ENCODE measurements at places on chromosomes 6 and 20.

DNA sequence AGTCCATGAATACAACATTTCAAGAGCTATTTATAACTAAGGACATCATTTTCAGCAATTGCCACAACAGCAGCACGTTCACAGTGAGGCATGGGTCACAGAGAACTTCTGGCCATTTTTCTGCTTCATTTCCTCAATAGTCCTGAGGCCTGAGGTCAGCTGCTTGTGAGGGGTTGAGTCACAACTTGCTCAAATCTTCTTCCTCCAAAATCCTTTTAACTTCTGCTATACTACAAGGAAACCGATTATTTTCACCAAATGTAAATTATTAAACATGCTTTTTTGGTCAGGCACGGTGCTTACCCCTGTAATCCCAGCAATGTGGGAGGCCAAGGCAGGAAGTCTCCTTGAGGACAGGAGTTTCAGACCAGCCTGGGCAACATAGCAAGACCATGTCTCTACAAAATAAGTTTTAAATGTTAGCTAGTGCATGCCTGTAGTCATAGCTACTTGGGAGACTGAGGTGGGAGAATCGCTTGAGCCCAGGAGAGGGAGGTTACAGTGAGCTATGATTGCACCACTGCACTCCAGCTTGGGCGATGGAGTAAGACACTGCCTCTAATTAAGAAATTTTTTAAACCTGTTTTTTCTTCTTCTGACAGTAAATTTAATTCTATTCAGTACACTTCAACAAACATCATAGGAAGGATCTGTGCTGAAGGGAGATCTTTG lies 11.1 kb upstream of the SLC16A10 start:
- no peak for DNase-seq

DNA sequence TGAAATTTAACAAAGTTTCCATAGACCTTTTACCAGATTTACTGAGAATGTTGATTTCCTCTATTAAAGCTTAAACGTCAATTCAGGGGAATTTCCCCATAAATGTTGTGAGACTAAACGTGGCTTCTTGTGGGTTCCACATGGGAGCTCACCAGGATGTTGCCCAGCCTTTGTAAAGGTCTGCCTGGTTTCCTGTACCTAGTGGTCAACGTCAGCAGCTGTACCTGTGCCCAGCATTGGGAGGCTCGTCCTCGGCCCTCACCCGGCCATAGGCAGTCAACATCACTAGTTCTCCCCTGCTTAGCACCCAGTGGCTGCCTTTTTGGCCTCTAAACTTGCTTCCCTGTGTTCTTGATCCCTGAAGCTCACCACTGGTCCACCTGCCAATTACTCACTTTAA lies 22.1 kb upstream of the CD83 start:
- peak; percentile 29 for DNase-seq

DNA sequence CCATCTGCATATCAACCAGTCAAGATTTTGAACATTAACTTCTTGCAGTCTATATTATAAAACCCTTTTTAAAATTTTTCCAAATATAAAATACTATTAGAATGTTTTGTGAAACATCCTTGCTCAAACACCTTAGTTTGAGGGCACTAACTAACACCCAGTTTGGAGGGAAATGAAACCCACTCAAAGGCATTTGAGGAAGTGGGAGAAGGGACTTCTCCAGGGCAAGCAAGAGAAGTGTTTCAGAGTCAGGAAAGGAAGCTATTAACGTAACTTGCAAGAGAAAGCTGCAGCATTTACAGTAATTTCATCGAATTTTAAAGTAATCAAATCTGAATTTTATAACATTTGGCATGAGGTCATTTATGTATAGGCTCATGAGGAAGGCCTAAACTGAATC lies 21.3 kb downstream of the MTFR2 start:
- DNase-seq: no peak

DNA sequence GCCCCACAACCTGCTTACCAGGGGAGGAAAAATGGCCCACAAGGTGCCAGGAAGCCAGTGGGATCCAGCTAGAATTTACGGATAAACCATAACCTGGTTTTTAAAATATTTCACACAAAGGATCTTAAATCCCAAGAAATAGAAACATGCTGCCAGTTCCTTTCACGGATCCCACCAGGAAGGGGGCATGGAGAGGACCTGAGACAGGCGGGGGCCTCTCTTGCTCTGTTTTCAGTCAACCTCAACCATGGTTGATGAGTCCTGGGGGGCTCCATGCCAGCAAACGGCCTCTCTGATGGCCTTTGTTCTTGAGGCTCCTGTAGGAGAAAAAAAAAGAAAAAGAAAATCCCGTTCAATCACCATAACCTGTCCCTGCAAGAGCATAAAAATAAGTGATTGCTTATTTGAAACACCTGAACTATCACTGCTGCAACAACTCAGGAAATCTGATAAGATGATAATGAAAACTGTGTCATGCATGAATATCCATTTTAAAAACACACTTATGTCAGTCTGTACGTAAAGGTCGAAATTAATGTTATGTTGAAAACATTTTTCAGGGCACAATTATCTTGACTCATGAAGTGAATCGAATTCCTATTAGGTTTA lies 125.8 kb upstream of the CST7 start:
- DNase-seq: no peak

GRCh38 chr20:49583669-49584417 lies 15.9 kb upstream of the PTGIS start:
- DNase-seq: no peak

- no peak for DNase-seq
These were observed 27.8 kb downstream of the FOXA2 start for GRCh38 chr20:22556565-22557056.

GRCh38 chr6:47034926-47035325 lies 7.2 kb downstream of the ADGRF1 start:
- no peak for DNase-seq

DNA sequence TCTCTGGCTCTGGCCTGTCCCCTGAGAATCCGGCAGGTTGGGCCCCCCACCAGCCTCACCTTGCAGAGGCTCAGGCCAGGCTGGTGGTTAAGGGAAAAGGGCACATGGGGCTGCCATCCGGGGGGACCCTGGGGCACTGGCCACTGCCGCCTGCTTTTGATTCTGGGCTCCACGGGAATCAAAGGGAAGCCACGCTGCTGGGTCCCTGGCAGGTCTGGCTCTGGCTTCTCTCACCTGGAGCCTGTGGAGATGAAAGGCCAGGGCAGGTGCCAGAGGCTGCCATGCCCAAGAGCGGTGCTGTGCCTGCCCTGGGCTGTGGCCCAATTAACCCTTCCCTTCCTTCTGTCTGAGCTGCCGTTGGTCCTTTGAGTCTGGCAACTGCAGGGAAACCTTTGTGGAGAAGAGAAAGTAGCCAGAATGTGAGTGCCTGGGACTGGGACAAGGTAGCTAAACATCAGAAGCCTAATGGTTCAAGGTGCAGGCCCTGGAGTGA lies 9.4 kb upstream of the CDH22 start:
- DNase-seq: no peak

- DNase-seq: no peak
These were observed 30.3 kb upstream of the VEGFA start for GRCh38 chr6:43739642-43740091.

GRCh38 chr6:72365773-72366172 lies 256.1 kb upstream of the KCNQ5 start:
- no peak for DNase-seq

DNA sequence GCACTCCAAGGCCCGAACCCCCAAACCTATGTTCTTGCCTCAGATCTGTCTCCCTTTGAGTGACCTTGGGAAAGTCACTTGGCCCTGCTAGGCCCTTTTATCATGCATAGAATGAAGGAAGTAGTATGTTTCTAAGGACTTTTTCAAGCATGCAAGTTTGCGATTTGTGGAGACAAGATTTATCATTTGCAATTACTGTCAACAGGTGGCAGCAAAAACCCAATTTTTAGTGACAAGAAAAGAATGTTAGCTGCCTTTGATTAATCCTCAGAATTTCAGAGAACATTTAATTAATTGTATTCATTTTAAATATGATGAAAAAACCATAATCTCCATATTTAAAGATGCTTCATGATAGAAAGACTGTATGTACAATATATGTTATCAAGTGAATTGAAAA lies 28.3 kb upstream of the PREP start:
- no peak for DNase-seq

DNA sequence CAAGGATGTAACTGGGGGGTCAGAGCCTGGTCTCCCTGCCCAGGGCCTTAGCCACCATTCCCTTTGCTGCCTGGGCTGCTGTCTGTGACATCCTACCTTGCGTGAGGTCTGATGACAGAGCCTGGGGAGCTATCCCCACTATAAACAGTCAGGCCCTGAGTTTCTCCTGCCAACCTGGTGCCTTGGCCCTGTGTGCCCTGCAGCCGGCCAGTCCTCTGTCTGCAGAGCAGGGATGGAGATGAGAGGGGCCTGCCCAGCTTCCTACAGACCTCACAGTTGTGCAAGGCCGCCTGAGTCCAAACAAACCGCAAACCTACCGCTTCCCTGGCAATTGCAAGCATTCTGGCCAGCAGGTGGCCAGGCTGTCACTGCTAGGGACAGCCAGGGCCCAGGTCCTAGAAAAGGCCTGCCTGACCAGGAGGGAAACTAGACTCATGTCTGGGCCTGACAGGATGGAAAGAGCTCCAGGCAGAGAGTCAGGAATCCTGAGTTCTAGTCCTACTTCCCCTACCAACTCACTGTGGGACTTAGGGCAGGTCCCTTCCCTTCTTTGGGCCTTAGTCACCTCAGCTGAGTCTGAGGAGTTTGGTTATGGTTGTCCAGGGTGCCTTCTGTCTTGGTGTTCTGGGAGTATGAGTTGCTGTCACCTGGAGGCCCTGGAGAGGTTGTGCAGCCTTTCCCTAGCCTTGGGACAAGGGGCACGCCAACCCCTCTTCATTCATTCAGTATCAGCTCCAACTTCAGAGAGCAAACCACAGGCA lies 86.2 kb downstream of the VEGFA start:
- DNase-seq: no peak

- DNase-seq: no peak
These were observed 155.3 kb downstream of the EYA4 start for GRCh38 chr6:133396233-133396983.

DNA sequence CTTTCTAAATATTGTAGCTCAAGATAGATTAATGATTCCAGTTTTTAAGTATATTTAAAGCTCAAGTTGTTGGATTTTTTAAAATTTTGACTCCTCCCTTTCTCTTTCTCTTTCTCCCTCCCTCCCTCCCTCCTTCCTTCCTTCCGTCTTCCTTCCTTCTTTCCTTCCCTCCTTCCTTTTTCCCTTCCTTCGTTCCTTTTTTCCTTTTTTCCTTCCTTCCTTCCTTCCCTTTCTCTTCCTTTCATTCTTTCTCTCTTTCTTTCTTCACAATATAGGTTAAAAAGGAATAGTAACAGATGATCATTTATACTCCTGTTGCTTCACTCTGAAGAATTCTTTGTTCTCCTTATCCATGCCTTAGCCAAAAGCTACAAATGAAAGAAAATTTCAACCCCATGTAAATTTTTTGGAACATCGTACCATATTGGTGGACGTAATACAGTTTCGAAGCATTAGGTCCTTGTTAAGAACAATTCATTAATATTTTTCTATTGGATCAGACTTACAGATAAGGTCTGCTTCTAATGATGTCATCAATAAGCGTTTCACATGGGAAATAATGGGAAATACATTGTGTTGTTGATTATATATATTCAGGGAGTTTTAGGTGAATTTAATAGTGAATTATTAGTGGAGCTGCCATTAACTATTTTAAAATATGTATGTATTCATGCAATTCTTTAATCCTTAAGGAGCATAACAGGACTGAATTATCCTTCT lies 139.6 kb upstream of the SLC35B3 start:
- no peak for DNase-seq

- DNase-seq: no peak
These were observed 41.3 kb downstream of the NHLRC1 start for GRCh38 chr6:18081025-18081668.

DNA sequence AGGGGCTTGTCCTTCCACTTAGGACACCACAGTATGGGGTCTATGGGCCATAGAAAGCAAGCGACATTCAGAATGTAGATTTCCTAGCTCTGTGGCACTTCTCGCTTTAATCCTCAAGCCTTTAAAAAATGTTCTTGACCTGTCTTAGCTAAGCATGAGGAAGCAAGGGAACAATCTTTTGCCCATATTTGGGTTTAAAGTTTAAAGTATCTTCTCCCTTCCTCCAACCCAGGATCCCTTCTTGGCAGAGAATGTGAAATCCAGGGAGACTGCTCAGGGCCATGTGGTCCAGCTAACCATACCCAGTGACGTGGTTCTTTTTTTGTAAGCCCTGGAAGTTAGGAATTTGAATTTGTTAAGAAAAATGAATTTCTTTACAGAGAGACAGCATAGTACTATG lies 289.9 kb downstream of the BTBD9 start:
- no peak for DNase-seq

- DNase-seq: no peak
These were observed 25.8 kb upstream of the CEP85L start for GRCh38 chr6:118677193-118677592.

DNA sequence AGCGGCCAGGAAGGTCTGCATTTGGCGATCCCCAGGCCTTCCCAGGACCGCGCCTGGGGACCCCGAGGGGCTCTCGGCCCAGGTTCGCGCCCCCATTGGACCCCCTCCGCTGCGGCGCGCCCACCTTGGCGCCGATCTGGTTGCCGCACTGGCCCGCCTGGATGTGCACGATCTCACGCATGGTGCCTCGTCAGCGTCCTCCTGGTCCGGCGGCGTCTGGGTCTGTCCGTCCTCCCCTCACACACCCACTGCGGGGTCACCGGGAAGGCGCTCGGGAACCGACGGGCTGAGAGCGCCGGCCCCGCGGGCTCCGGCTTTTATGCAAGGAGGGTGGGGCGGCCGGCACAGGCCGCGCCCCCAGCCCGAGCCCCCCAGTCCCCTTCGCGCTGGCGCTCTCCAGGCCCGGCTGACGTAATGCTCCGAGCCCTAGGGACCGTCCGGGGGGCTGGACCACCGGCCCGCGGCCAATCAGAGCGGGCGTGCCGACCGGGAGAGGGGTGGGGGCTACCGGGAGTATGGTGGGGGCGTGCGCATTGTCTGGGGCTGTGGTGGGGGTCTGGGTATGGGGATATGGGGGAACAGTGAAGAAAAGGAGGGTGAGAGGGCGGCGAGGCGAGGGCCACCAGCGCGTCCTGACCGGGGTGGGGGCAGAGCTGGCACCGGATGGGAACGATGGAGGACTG lies at the start of gene TUBB2B:
TSS of gene TUBB2B (minus strand) at position 291 of the 683 bp plus-strand sequence. CDS start at position 181, 110 bp downstream.
- DNase-seq: no peak

DNA sequence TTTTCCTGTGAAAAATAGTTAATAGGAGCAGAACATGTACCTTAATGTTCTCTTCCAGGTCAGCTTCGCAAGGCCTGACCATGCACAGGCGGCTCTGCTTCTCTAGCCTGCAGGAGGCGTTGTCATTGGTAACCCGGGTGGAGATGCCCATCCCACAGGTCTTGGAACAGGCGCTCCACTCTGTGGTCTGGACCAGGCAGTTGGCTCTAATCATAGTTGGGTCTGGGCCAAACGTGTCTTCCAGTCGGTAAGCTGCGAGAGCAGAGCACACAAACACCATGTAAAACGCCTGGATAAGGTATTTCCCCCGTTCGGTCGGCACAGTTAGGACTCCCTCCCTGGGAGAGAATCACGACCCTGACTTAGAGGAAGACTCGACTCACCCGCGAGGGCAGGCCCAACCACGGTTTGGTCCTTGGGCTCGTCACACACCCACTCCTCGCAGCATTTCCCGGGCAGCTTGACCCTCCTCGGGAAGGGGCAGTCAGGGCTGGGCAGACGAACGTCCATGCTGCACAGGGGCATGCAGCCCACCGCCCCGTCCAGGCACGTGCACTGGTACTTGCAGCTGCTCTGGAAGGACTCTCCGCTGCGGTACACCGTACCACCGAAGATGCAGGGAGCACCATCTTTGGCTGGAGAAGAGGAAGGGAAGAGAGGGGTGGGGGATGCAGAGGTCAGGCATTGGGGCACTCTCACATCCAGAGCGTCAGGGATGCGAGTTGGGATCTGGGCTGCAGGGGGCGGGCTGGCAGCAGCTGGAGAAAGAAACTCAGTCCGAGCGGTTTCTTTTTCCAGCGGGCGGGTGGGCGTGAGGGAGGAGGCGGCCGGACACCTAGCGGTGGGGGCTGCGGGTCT lies 1.0 kb downstream of the CCN2 start:
- peak; percentile 15 for DNase-seq

Measured in GM12892 (cell line).